ENCODE measurements at places on chromosomes 2 and 18.

DNA sequence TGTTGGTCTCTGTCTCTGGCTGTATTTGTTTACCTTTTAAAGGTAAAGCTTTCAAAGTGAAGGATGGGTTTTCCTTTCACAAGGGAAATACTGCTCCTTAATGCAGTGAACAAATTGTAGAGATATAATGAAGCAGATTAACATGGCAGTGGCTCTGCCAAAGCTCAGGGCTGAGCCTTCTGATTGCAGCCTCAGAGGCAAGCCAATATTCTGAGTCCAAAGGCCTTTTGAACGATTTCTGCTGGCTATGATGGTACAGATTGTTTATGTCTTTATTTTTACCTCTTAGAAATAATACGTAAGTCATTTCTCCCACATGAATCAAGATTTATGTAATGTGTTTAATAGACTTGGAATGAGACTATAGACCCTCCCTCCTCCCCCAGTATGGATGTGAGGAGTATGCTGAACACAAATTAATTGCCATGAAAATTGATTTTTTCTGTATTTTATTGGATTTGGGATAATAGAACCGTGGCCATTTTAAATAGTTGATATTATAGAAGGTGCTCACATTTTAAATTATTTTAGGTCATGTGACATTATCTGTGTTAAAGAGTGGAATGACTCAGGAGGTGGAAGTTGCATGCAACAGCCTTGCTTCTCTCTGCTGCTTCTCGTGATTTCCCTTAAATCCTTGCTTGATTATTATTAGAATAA is 772 bp downstream of the SCN2A start:
- DNase-seq, result no peak

DNA sequence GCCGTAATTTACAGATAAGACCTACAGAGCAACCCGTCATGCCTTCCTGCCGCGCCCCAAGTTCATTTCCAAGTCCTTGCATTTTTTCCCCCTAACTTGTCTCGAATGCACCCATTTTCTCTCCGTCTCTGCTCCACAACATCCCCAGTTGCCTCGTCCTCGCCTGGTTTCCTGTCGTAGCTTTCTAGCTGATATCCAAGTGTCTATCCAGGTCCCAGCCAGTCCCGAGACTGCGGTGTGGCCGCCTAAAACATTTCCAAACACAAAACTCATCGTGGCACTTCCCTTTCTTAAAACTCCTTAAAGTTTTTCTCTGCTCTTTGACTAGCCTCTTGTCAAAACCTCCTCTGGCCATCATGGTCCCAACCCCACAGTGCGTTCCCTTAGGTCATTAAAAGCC is 1.2 kb upstream of the BARD1 start:
- DNase-seq, result no peak

- no peak for DNase-seq
Measured at GRCh38 chr2:156719036-156719435, 282.9 kb downstream of the GPD2 start.

DNA sequence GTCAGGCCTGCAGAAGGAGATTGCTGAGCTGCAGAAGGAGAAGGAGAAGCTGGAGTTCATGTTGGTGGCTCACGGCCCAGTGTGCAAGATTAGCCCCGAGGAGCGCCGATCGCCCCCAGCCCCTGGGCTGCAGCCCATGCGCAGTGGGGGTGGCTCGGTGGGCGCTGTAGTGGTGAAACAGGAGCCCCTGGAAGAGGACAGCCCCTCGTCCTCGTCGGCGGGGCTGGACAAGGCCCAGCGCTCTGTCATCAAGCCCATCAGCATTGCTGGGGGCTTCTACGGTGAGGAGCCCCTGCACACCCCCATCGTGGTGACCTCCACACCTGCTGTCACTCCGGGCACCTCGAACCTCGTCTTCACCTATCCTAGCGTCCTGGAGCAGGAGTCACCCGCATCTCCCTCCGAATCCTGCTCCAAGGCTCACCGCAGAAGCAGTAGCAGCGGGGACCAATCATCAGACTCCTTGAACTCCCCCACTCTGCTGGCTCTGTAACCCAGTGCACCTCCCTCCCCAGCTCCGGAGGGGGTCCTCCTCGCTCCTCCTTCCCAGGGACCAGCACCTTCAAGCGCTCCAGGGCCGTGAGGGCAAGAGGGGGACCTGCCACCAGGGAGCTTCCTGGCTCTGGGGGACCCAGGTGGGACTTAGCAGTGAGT is 19.4 kb downstream of the FOSL2 start:
- no peak for DNase-seq

DNA sequence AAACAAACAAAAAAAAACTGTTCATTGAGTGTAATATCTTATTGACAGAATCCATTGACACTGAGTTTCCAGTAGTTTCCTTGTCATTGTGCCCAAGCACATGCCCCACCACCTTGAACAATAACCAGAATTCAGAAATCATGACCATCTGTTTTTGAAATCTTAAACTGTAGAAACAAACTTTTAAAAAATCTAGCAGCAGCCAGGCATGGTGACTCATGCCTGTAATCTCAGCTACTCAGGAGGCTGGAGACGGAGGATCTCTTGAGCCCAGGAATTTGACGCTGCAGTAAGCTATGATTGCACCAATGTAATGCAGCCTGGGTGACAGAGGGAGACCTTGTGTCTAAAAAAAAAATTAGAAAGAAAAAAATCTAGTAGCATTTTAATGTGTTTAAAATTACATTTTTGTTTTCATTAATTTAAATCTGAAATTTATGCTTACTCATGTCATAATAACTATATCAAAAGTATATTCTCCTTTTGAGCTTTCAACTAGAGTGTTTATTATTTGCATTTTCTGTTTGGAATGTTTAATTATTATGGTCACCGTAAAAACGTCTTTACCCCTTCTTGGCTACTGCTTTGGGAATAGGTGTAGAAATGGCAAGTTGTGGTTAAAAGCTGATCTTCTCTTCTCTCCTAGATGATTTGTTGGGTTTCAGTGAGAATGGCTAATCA is 25.2 kb upstream of the STON1 start:
- no peak for DNase-seq

GRCh38 chr2:136135921-136136906 is 18.3 kb upstream of the CXCR4 start:
- peak; percentile 42 for DNase-seq

GRCh38 chr2:46847185-46847710 is 68.4 kb downstream of the MCFD2 start:
- no peak for DNase-seq

DNA sequence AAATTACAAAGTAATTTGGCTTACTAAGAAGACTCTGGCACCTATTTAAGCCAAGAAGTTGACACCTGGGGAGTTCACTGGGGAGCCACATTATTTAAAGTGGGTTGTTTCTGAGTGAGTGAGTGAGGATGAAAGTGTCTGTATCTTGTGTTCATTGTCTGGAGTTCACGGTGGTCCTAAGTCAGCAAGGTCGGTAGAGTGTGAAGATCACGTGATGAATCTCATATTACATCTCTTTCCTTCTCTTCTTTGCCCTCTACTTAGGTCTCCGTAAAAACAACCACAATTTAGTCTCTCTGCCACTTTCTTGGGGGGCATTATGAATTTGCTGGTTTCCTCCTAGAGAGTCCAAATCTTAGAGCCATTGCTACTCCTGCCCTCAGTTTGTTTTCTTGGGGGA is 67.8 kb downstream of the DIS3L2 start:
- no peak for DNase-seq

DNA sequence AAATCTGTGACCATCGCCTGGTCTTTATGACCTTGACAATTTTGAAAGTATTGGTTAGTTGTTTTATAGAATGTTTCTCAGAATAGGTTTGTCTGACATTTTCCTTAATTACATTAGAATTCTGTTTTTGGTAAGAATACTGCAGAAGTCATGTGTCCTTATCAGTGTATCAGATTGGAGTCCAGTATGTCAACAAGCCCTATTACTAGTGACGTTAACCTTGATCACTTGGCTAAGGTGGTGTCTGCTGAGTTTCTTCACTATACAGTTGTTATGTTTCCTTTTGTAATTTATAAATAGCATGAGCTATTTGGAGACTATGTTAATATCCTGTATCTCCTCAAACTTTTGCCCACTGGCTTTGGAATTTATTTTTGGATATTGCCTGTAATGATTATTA is 10.8 kb upstream of the IL36G start:
- no peak for DNase-seq

DNA sequence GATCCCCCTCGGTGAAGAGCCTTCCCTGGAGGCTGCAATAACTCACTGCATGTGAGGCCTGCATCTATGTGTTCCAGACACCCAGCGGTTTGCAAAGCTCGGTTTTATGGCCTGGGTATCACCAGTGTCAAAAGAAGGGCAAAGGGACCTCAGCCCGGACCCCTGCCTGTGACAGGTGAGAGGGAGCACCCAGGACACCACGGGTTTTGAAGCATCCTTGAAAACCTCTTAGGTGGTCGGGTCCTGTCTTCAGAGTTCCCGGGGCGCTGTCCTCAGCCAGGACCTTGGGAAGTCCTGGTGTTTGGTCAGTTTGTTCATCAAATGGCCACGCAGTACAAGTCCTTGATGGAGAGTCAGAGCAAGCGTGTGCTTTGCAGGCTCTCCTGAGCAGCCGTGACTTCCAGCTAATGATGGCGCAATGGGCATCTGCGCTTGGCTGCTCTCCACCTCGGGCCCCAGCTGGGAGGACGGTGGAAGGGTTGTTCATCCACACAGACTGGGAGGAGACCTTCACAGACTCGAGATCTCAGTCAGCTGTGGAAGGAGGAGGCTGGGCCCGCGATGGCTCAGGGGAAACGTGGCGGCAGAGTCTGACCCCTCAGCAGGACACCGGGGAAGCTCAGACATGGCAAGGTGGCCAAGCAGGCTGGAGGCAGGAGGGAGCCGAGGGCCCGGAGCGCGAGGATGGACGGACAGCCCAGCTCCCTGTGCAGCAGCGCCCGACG is 113.1 kb upstream of the GPC1 start:
- DNase-seq, result no peak

GRCh38 chr2:21451403-21451802 is 327.6 kb downstream of the TDRD15 start:
- no peak for DNase-seq

- no peak for DNase-seq
Measured at GRCh38 chr2:233385489-233386044, 31.3 kb downstream of the DGKD start.

- no peak for DNase-seq
Measured at GRCh38 chr2:99613980-99614379, 124.2 kb upstream of the REV1 start.

- no peak for DNase-seq
Measured at GRCh38 chr18:10336749-10337350, 117.6 kb upstream of the APCDD1 start.

- no peak for DNase-seq
Measured at GRCh38 chr2:3611589-3611988, 16.7 kb downstream of the COLEC11 start.

DNA sequence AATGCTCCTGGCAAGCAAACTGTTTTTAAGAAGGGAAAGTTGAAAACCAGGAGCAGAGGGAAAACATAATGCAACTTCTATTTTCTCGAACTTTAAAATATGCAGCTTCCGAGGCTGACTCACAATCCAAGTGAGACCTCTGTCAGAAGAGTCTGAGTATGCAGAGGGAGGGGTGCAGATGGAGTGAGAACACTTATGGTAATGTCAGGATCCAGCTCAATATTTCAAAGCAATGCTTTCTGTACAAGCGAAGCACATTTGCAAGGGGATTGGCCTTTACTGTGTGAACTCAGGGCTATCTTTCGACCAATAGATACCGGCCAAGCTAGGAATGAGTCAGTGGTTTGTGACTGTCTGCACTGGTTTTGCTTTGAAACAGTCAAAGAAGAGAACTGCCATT is 242.7 kb downstream of the CNTNAP5 start:
- DNase-seq, result no peak

- DNase-seq, result no peak
Measured at GRCh38 chr2:204695506-204695905, 150.2 kb downstream of the PARD3B start.

DNA sequence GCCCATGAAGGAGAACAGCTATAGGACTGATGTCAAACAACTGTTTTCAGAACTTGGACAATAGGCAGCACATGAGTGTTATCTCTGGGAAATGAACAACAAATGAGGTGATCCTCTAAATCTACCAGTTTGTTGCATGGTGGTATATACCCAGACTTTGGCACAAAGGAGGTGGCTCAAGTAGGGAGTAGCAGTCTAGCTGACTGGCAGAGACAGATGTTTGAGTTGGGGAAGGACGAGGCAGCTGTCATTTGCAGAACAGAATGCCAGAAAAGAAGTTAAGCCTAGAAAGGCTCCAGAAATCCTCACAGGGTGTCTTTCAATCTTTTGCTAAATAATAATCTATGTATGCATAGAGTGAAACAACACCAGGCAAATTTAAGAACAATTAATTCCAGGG is 47.4 kb downstream of the RPE start:
- no peak for DNase-seq

- no peak for DNase-seq
Measured at GRCh38 chr18:51417643-51418483, 220.4 kb upstream of the MEX3C start.

Data from NCI-H748 treated with DMSO at 0.1 percent for 48 hours (cell line).